ENCODE measurements at places on chromosomes 2 and 18.

GRCh38 chr2:236167297-236168109 lies 683 bp downstream of the GBX2 start:
- DNase-seq: no peak

GRCh38 chr2:200624658-200625057 lies 38.8 kb downstream of the AOX1 start:
- DNase-seq: no peak

DNA sequence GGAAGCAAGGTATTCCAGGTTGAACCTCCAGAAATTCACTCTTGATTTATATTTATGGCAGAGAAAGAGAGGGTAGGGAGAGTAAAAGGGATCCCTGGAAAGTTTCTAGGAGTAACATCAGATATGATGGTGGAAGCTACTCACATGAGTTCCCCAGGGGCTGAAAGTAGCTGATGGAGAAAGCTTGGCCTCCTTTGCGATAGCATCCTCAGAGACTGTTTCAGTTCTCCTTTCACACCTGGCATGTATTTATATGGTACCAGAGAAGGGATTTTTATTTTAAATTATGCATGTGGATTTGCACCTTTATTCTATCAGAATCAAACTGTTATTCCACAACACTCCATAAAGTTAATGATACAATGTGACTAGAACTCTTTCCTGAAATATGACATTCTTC lies 126.3 kb upstream of the OSR1 start:
- DNase-seq: no peak

- DNase-seq: no peak
Measured at GRCh38 chr2:190599073-190599472, 49.8 kb upstream of the NAB1 start.

DNA sequence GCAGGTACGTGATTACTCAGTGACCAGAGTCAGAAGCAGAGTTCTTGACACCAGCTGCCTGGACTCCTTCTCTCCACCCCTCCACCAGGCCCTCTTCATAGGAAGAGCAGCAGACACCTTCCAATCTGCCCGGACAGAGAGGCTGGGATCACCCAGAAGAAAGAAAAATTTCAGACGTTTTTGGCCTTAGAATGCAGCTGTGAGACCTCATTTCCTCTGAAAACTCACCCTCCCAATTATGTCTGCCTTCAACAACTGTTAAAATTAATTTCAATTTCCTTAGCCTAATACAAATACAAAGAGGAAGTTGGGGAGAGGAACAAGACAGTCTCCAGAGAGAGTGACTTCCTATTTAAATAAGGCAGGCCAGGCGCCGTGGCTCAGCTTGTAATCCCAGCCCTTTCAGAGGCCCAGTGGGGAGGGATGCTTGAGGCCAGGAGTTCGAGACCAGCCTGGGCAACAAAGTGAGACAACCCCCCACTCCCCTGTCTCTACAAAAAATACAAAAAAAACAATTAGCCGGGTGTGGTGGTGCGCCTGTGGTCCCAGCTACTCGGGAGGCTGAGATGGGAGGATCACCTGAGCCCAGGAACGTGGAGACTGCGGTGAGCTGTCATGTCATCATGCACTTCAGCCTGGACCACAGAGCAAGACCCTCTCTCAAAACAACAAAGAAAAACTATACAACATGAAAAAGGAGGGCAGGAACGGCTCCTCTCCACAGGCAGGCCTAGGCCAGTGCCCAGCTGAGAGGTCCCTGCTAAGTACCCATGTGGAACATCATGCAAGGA lies 1.6 kb downstream of the SLC66A2 start:
- no peak for DNase-seq

GRCh38 chr2:208872591-208872990 lies 466.0 kb downstream of the PTH2R start:
- no peak for DNase-seq

DNA sequence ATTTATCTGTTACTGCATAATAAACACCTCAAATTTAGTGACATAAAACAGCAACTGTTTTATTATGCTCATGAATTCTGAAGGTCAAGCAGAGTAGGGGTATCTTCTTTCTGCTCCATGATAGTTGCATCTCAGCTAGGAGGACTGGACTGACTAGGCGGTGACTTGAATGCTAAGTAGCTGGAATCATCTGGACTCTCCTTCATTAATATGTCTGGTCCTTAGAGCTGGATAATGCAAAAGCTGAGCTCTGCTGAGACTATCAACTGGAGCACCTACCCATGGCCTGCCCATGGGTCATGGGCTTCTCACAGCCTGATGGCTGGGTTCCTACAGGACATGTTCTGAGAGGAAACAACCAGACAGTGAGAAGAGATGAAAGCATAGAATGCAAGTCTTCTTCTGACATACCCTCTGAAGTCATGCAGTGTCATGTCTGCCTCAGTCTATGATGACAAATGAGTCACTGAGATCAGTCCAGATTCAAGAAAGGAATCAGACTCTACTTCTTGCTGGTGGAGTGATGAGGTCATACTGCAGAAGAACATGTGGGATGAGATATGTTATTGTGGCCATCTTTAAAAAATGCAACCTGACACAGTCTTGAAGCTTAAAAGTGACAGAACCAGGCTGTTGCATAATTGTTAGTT lies 174.2 kb upstream of the OSR1 start:
- no peak for DNase-seq

- DNase-seq: no peak
Measured at GRCh38 chr2:28282861-28283646, 109.6 kb upstream of the FOSL2 start.

DNA sequence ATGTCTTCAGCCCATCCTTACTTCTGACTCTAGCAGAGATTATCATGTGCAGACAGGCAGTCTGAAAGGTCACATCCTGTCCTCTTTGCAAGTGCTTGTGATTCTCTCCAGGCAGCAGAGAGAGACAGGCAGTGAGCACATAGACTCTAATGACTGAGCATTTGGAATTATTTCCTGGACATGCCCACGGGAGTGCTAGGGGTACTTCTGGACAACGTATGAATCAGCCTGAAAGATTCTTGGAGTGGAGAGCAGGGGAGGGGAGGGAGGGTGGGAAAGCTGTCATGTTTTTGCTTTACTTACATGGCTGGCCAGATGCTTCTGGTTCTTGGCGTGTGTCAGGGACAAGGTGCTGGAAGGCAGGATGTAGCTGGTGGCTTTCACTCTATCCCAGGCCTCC lies 150.6 kb downstream of the RIF1 start:
- DNase-seq: peak; percentile 40

Data from urothelium cell line (cell line).